CD4-positive, alpha-beta T cell treated with Interleukin-2 at 100 ng/mL for 4 hours (primary cell): ENCODE measurements at places on chromosomes 16 and 17.

DNA sequence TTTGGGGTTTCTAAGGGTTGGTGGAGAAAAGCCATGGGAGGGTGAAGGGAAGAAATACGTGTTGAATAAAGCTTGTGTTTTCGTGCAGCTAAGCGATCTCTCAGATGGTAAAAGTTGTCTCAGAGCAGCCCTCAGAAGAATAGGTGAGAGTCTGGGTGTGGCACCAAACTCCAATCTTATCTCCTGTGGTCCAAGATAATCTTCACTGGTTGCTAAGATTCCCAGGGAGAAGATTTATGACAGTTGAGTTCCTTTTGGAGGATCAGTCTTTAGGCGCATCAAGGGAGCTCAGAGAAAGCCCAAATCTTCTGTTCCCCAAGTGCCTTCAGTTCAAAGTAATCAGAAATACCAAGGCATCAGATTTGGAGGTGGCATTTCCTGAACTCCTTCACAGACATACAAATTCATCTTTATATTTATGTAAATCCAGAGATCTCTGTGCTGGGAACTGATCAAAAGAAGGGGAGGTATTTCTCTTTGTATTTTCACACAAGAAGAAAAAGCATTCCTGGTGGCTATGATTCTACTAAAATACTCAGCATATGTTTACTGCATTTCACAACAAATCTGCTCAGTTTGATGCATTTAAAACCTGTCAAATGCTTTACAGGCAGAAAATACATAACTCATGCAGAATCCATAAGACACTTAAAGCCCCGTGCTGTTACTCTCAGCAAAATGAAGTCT lies 102.9 kb downstream of the ABCC12 start:
- no peak for DNase-seq

DNA sequence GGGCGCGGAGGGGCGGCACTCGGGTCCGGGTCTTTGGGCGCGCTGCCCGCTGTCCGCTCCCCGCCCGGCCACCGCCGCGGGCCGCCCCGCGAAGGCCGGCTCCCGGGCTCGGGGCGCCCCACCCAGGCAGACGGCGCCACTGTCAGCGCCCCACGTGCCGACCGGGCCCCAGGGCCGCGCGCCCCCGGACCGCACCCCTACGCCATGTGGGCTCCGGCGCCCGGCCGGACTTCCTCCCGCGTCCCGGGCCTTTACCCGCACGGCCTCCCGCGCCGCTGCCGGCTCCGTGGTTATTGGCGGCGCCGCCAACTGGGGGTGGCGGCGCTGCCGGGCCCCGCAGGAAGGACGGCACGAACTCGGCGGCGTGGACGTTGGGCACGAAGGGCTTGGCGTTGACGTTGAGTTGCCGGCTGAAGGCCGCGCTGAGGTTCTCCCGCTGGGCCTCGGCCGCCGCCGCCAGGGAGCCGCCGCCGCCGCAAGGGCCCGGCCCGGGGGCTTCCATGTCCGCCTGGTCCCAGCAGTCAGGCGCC lies 577 bp downstream of the GSPT1 start:
- DNase-seq, result peak; percentile 17

DNA sequence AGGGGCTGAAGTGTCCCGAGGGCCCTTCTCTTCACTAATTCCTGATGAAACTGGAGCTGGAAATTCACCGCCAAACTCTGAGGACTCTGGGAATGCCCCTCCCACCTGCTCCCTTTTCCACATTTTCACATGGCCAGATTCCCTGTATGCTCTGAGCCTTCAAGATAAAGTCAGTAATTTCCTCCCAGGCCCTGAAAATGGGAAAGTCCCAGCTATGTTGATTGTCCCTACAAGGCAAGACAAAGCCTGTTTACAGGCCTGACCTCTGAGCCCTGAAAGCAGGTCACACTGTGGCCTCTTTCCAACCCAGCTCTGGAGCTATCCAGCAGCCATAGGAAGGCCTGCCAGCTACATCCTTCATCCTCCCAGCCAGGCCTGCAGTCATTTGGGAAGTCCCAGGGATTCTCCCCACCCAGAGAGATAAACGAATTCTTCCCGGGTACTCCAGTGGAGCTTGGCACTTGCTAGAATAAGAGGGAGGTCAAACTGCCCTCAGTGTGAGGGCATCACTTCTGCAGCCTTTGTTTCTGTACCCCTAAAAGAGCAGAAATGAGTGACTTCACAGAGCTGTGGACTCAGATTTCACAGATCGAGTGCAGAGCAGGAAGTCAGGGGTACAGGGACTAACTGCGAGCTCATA lies 19.6 kb upstream of the CCL2 start:
- DNase-seq, result no peak

- no peak for DNase-seq
Observed at GRCh38 chr16:30374538-30374937, at the start of gene MYL11. TSS of gene MYL11 (plus strand) at chr16:30374802. CDS start at chr16:30374858, 56 bp downstream.

GRCh38 chr16:85515830-85516397 lies 97.2 kb upstream of the GSE1 start:
- DNase-seq, result no peak
